ENCODE measurements at places on chromosomes 7 and 10. TPM values are rescaled to one million over a fixed set of nuclear protein-coding genes. Genes with fewer than 3 reads are reported as not detected.

The TTYH3 gene
- total RNA-seq = 27.9 TPM

The MOGAT3 gene
- not detected for total RNA-seq

The PNLIPRP3 gene
- total RNA-seq = 0.09 TPM

The GIMAP2 gene
- 0.55 TPM for total RNA-seq

The DPCD gene
- 61.8 TPM for total RNA-seq

The PKD2L1 gene
- total RNA-seq = not detected

The MTURN gene
- total RNA-seq = 13.1 TPM

The EBLN1 gene
- not detected for total RNA-seq

The CD36 gene
- total RNA-seq = 24.7 TPM

The SAP25 gene
- not detected for total RNA-seq

The PLPP4 gene
- total RNA-seq = 0.46 TPM

The CYP2C8 gene
- not detected for total RNA-seq

The TBC1D12 gene
- total RNA-seq = 11.7 TPM

The SPDYE2B gene
- total RNA-seq = not detected

The OR2A12 gene
- total RNA-seq = not detected

The IFIT2 gene
- total RNA-seq = 3.1 TPM

All from smooth muscle cell of bladder (primary cell).